ENCODE measurements at places on chromosomes 2 and 18.

DNA sequence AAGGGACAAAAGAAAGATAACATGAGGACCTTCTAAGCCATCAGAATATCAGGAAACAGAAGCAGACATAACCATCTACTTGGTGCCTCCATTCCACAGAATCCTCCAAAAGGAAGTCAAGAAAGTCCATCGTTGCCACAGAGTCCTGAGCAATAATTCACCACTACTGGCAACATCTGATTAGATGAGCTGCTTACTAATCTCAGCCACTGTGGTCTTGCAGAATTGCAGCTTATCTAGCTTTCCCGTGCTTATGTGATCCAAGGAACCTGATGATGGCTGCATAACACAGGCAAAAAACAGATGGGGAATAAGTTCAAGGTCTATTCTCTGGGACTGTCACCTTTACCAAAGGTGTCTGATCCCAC, 278.5 kb downstream of the AFF3 start:
- no peak for DNase-seq

DNA sequence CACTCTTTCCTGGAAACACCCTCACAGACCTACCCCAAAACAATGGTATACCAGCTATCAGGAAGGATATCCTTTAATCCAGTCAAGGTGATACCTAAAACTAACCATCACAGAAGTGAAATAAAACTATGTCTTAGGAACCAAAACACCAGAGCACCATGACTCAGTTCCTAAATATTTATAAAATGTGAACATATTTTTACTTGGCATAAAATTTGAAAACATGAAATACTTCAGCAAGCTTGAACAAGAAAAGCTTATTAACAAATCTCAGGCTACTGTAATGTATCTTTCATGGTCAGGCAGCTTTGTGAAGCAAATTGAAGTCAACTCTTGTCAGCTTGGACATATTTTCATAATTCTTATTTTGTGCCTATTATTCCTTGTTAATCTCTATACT, 440.8 kb upstream of the CDH20 start:
- DNase-seq, result no peak

GRCh38 chr2:239371726-239372686, 28.8 kb downstream of the HDAC4 start:
- DNase-seq, result no peak

- peak; percentile 29 for DNase-seq
Measured at GRCh38 chr2:106160786-106161261, 33.3 kb downstream of the UXS1 start.

GRCh38 chr2:150477347-150477746, 10.1 kb downstream of the RND3 start:
- DNase-seq, result no peak

DNA sequence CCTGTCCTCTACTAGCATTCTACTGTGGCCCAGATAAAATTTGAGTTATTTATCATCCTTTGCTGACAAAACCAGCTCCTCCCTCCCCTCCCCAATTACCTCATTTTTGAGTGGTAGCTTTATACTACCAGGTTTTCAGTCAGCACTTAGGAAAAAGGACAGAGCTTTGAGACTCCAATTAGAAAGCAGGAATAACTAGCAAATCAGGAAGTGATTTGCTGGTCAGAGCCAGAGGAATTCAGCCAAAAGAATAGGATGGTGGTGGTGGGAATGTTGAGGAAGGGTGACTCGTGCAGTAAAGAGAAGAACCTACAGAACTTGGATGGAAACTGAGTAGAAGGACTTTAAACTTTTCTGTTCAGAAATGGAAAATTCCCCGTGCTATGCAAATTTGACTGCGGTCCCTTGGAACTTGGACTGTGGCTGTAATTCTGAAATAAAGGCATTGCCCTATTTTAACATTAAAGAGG, 3.7 kb downstream of the MYL12B start:
- no peak for DNase-seq
